Astrocyte (in vitro differentiated cells and primary cell): ENCODE measurements at places on chromosomes 2 and 18. TPM values are rescaled to one million over a fixed set of nuclear protein-coding genes. Genes with fewer than 3 reads are reported as not detected.

DNA sequence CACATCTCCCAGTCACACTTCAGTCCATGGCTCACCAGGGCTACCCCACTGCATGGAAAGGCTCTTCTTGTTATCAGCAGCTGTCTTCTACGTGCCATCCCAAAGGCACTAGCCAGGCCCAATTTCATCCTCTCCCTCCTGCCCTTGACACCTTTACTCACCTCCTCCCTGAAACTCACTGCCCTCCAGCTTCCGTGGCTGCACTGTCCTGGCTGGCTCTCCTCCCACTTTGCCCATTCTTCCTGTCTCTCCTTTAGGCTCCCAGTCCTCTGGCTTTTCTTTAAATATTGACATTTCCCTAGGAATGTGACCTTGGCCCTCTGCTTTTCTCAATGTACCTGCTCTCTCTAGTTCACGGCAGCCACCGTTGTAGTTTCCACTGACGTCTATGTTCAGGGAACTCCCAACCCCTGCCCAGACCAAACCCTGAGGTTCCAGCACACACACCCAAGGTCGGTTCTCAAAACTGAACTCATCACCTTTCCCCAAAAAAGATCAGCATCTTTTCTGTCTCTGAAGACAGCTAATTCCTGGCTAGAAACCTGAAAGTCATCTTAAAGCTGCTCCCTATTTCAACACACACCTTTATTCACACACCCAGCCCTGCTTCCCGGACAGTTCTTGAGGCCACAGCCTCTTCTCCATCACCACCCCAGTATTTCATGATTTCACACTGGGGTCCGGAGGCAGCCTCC is 36.7 kb downstream of the WDFY1 start:
- no peak for DNase-seq

GRCh38 chr2:227198866-227199265 is 34.4 kb downstream of the COL4A3 start:
- DNase-seq = no peak

DNA sequence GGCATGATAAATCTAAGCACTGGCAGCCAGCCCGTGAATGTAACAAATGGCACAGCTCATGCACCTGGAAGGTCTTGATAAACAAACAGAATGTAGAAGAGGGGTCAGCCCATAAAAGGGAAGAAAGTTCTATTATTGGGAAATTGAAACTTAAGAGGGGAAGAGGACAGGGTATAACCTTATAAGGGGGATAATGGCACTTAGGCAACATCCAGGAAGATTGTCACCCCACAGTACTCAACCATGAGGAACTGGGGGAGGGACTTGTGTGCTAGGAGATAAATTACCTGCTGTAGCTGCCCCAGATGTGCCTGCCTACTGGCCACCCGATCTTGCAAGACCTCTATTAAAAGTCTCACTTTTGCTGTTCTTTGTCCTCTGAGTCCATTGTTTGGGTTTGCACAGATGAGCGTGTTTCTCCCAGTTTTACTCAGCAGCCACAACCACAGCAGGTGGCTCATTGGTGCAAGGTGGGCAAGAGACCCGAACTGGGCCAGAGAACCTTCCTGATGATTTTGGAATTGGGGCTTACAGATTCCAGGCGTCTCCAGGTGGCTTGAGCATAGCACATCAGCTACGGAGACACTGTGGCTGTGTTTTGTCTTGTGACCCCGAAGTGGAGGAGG is 79.0 kb upstream of the TAF1B start:
- no peak for DNase-seq

DNA sequence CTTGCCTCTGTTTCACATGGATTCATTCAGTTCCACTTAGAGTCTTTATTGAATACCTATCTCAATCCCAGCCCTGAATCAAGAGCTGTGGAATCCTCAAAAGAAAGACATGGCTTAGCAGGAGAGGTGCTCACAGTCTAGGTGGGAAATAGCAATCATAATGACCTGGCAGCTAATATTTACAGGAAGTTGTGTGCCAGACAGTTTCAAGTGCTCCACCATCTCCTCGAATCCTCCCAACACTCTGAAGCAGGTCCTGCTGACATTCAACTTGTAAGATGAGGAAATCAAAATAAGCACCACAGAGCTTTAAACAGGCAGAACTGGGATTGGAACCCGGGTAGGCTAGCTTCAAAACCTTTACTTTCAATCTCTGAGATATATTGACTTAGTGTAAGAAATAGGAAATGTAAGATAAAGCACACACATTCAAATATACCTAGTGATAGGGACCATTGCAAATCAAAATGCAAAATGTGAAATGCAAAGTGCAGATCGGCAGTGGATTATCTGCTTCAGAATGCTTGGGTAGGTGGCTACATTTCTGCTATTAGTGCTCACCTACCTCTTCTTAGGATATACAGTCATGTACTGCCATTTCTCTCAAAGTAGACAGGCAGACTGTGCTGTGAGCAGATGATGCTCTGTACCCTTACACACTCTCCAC is 182.0 kb downstream of the PRKCE start:
- DNase-seq = no peak

CD207 gene
- total RNA-seq = not detected in 2 replicates

DNA sequence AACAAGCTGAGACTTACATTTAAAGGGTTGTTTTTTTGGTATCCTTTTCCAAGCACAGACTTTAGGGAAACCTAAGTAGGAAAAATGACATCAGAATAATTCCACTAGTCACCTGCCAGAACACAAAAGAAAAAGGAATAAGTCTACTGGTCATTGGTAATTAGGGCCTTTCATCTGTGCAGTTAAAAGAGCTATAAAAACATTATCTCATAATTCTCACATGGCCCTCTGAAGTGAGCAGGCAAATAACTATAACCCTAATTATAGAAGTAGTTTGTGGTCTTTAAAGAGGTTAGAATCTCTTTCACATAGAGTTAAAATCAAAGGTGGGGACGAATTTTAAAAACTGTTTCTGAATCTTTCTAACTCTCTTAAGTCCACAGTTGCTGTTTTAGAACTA is 111.1 kb upstream of the B3GNT2 start:
- DNase-seq = no peak

GRCh38 chr2:24930768-24931167 is 10.7 kb upstream of the ADCY3 start:
- peak; percentile 27 for DNase-seq

GRCh38 chr18:13623348-13623747 is 103.0 kb downstream of the FAM210A start:
- DNase-seq = no peak

GRCh38 chr2:185145316-185146121 is 547.2 kb downstream of the ZNF804A start:
- no peak for DNase-seq

FHL2 gene
- total RNA-seq = 104 and 115 TPM in 2 replicates

- DNase-seq = no peak
Observed at GRCh38 chr2:10319892-10320574, 17.3 kb downstream of the HPCAL1 start.

MTCL1 gene
- 48.6 and 59.3 TPM in 2 replicates for total RNA-seq

DNA sequence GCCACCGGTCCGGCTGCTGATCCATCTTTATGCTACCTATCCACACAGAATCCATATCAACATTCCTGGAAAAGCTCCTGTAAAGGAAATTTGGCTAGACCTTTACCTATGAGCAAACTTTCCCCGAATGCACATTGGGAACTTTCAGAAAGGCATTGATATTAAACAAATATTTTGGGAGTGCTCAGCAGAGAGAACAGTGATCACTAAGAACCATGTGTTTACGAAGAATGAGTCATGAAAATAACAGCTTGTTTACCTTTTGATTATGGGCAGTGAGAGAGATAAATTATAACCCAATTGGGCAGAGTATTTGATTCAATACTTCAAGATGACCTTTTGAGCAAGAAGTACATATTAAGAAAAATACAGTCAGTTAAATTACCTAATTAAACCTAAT is 189.7 kb upstream of the CDH2 start:
- DNase-seq = no peak

GRCh38 chr2:174195253-174195652 is 53.1 kb downstream of the OLA1 start:
- peak; percentile 16 for DNase-seq

- DNase-seq = no peak
Observed at GRCh38 chr2:21330786-21331391, 207.1 kb downstream of the TDRD15 start.

DNA sequence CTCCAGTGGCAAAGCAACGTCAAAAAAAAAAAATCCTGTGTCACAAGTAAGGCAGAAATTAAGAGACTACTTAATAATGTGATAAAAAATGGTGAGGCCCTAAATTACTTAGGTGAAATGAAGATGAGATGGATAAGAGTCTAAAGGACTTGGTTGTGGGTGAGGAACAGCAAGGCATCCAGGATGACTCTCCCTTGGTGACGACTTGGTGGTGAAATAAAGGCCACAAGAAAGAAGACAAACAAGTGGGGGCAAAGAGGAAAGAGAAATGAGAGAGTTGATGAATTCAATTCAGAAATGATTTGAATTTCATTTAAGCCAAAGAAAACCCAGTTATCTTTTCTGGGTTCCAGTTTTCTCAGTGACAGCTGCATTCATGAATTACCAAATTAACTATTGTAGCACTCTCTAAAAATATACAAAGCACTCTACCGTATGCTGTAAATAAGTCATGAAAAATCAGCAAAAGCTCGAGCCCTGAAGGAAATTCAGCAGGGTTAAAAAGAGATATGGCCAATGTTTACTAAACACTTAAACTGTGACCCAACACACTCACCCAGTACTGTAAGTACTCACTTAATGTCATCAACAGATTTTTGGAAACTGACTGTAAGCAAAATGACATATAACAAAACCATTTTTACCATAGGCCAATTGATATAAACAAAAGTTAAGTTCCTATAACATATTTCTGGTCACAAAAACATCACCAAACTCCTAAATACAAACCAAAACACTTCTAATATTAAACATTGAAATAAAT is 1.4 kb downstream of the METTL8 start:
- DNase-seq = no peak

GRCh38 chr2:128365217-128365905 is 46.7 kb upstream of the HS6ST1 start:
- peak; percentile 47 for DNase-seq

- peak; percentile 1 for DNase-seq
Observed at GRCh38 chr18:56678836-56679565, 27.8 kb downstream of the WDR7 start.

GRCh38 chr18:62523631-62524439 is 1.0 kb downstream of the ZCCHC2 start:
- peak; percentile 56 for DNase-seq

DNA sequence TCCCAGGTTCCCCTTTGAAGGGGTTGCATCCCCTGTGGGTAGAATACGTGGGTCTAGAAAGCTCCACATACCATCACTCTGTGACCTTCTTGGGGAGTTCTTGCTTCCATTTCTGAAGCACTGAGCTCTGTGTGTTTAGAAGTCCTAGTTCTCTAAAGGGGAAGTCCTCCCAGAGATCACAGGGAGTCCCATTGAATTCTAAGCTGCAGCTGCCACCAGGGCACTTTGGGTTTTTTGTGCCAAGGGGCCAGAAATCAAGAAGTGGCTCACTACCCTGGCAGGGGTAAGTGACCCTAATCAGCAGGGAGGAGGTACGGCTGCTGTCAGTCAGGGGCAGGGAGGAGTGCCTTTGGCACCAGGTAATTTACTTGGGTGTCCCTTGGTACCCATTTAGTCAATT is 70.9 kb downstream of the EHD3 start:
- DNase-seq = no peak

- no peak for DNase-seq
Observed at GRCh38 chr2:188580738-188581137, 289.1 kb downstream of the GULP1 start.

GRCh38 chr2:107281637-107282036 is 395.7 kb upstream of the ST6GAL2 start:
- no peak for DNase-seq

GRCh38 chr18:48875942-48876511 is 74.7 kb downstream of the SMAD7 start:
- DNase-seq = no peak

GRCh38 chr2:148720501-148721001 is 76.0 kb downstream of the EPC2 start:
- no peak for DNase-seq

IL18R1 gene
- total RNA-seq = 2.4 and 4.4 TPM in 2 replicates

DNA sequence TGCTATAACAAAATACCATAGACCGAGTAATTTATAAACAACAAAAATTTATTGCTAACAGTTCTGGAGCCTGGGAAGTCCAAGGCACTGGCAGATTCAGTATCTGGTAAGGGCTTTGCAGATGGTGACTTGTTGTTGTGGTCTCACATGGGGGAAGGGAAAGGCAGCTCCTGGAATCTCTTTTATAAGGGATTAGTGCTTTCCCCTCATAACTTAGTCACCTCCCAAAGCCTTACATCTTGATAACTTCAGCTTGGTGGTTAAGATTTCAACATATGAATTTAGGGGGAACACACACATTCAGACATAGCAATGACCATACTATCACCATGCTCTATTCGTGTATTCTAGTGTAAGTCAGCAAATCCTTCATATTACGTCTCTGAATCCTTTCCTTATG is 447.6 kb upstream of the TCF4 start:
- peak; percentile 2 for DNase-seq

DNA sequence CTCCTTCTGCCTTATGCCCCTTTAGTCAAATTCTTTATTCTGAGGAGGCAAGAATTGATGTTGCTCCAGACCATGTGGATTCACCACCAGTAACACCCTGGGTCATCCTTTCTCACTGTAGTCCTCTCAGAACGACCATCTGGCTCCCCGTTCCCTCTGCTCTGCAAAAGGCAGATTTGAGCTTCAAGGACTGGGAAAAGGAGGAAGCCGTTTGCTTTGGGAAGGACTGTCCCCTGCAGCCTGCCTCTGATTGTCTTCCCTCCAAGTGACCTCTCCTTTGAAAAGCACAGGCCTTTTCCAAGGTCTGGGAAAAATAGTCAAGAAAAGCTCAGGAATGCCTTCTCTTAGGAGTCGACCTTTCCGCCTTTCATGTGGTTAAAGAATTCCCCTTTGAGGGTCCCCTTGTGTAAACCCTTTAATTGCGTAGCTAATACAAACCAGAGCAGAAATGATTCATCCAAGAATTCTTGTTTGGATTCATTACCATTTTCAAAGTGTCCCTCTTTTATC is 130.1 kb upstream of the COPS8 start:
- peak; percentile 44 for DNase-seq

DNA sequence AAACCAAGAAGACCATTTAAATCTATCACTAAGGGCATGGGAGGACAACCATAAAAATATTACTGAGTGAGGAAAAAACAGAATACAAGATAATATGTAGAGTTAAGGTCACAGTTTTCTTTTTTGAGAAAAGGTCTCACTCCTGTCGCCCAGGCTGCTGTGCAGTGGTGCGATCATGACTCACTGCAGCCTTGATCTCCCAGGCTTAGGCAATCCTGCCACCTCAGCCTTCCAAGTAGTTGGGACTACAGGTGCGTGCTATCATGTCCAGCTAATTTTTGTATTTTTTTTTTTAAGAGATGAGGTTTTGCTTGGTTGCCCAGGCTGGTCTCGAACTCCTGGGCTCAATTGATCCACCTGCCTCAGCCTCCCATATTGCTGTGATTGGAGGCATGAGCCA is 24.0 kb downstream of the POLR1A start:
- DNase-seq = no peak

CEBPZOS gene
- 34.5 and 37.3 TPM in 2 replicates for total RNA-seq
